ENCODE measurements at places on chromosomes 1 and 21.

- DNase-seq, result no peak
Measured at GRCh38 chr1:117013309-117013858, 11.8 kb downstream of the CD101 start.

DNA sequence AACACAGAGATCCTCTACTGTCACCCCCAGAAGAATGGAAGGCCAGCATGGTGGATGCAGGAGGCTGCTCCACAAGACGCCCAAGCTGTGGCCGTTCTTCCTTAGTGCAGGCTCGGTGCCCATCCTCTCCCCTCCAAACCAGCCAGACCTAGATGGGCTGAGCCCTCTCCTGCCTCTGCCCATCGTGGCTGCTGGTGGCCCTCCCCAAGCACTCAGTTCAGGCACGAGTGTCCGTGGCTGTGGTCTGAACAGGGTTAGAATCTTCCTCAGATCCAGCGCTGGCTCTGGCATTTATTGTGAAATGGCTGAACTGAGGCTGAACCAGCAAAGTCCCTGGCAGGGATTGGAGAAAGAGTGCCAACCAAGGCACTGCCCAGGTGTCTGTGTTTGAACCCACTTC lies 59.5 kb downstream of the TRIM11 start:
- DNase-seq, result no peak

DNA sequence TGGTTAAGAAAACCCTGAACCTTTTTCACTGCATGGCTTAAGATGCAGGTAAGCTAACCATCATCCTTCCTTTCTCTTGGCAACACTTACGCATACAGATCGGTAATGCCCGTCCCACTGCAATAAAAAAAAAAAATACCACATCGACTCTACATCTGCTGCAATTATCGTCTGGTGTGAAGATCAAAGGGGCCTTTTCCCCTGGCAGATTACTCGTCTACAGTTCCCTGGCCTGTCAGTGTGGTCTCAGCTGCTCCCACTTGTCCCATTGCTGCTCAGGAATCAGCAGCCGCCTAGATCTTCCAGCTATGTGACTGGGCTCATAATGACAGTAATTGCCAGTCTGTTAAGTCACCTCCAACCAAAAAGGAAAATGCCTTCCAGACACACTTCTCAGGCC lies 133.1 kb downstream of the SETD4 start:
- DNase-seq, result no peak

- DNase-seq, result no peak
Measured at GRCh38 chr1:175270361-175270760, 77.8 kb upstream of the KIAA0040 start.

DNA sequence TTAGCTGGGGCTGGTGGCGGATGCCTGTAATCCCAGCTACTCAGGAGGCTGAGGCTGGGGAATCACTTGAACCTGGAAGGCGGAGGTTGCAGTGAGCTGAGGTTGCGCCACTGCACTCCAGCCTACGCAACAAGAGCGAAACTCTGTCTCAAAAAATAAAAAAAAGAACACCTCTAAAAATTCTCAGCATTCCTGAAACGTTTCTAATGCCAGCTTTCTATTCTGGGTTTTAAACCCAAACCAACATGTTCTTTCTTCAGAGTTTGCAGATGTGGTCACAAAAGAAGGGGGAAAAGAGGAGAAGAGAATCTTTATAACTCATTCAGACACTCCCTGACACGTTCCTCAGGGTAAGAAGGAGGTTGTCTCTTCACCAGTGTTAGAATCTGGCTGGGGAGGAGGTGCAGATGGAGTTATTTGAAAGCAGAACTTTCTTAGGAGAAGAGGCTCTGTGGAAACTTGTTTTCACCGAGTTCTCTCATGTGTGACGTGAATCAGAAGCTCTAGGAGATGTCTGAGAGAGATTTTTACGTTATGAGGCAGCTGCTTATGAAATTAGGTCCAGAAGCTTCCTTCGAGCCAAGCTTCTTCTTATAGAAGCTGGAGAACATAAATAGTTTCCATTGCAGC lies 17.8 kb upstream of the CNR2 start:
- DNase-seq, result no peak

DNA sequence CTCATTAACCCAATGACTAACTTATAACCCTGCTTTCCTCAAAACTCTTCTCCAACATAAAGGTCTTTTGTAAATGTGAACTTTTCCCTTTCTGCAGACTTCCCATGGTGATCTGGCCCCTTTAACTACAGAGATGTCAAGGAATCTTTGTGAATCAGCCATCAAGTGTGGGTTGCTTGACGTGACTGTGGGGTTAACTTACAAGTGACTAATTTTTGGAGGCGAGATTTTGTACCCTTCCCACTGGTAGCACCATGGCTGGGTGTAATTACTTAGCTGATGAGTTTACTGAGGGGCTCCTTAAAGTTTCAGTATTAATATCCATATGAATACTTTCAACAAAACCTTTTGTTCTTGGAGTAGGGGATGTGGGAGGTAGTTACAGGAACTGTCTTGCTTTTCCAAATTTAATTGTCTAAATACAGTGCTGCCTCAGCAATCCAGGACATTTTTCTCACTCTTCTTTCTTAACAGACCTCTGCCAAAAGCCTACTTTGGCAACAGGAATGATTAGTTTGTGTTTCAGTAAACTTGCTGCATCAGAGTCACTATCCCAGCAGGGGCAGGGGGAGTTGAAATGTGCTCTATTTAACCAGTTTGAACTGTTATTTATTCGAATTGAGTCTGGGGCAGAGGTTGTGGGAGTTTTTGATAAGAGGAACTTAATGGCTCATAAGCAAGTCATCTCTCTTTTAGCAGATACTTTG lies 217.3 kb upstream of the FGGY start:
- no peak for DNase-seq

DNA sequence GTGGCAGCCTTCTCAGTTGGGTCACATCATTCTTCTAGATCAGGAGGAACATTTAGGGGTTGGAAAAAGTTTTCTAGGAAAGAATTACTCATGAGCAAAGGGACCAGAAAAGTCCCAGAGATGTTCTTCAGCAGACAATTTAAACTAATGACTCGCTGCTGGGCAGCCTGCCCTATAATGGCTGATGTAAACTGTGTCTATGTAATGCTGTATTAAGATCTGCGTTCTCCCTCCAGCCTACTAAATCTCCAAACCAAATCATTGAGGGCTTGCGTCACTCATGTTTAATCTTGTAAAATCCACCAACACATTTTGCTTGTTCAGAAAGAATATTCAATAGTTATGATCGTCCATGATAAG lies 92.1 kb downstream of the LRRC8C start:
- no peak for DNase-seq

DNA sequence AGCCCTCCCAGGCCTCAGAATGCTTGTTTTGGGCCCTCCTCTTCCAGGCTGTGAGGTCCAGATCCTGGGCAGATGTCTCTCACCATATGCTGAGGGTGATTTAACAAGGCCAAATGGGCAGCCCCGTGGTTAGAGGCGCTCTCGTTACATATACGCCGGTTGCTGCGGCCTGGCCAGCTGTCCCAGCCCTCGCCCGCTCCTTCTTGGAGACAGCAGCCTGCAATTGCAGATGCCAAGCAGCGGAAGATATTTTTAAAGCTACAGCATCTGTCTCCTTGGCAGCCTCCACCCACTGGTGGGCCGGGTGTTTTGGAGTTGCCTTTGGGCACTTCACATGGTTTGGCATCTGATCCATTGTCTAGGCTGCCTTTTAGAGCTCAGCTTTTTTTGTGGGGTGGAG lies 178.8 kb upstream of the NFIA start:
- DNase-seq, result peak; percentile 95

GRCh38 chr1:206445116-206445515 lies 25.2 kb upstream of the IKBKE start:
- DNase-seq, result peak; percentile 60

GRCh38 chr1:91278754-91279153 lies 125.9 kb downstream of the HFM1 start:
- peak; percentile 11 for DNase-seq

DNA sequence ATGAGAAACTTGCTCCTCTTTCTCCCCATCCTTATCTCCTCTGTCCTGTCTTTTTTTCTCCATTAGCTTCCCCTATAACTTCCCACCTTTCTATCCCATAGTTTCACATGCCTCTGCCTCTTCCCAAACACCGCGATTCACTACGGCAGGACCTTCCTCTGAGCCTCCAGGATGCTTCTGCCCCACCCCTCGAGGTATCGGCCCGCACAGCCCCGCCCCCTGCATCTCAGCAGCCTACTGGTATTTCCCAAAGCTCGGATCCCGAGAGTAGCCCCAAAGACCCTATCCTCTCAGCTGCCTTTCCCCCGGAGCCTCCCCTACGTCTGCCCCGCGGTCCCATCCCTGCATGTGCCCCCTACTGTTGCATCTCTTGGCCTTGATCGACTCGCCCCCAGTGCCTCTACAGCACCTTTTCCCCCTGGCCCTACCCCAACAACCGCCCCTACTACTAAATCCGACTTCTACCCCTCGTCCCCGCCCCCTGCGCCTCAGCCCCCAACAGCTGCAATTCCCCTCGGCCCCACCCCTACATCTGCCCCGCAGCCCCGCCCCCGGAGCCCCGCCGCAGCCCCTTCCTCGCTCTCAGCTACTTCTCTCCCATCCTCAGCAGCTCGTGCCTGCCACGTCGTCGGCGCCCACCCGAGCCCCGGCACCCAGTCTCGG lies 512 bp downstream of the PIAS3 start:
- peak; percentile 53 for DNase-seq

DNA sequence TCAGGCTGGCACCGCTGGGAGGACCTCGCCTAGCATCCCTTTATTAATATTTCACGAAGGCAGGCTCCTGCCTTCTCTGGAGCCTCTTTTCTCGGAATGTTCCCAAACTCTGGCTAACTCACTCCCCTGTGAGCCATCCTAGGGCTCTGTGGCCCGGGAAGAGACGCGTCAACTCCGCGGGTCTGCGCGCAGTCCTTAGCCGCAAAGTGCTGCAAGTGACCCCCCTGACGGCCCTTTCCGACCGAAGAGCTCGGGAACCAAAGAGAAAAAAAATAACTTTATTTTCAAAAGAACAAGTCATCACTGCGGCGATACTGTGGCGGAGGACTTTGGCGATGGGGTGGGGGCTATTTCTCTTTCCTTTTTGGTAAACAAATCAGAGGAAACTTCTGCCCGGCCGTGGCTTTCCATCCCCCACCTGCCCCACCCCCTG lies 14.6 kb downstream of the NR5A2 start:
- no peak for DNase-seq

Measured in NCI-H1694 (cell line).